ENCODE measurements at places on chromosomes 2 and 18.

DNA sequence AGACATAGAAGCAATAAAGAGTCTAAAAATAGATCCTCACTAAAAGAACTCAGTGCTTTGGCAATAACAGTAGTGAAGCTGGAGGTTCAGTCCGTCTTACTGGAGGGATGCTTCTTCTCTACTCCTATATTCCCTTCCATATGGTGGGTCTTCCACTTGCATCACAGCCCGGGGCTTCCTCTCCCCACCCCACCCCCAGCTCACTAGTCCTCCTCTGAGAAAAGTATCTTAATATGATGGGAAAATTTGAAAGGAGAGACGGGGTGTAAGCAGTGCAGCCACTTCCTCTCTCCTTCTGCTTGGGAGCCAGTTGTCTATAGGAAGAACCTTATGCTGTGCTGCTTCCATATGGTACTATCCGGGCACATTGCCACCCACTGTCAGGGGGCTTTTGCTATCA lies 57.2 kb upstream of the SPOPL start:
- no peak for DNase-seq

DNA sequence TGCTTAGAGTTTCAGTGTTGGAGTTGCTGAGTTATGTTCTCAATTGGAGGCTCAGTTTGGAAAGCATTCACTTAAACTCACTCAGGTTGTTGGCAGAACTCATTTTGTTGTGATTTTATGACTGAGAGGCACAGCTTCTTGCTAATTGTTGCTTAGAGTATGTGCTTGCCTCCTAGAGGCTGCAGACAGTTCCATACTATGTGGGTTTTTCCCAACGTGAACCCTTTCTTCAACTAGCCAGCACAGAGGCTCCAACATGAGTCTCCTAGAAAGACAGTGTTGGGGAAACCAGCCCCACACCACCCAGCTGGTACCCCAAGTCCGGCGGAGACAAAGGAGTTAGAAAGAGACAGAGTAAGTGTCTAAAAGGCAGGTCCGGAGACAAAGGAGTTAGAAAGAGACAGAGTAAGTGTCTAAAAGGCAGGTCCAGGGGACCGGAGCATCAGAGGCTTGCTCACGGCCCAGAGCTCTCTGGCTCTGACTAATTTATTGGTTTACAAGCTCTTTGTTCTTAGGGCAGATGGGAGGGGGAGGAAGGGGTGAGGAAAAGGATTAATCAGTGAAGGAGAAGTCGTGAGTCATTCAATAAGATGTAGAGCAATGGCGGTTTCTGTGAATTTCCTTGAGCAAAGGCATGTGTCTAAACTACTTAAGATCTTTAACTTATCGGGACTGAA lies 999.7 kb upstream of the LRRTM1 start:
- DNase-seq: no peak

GRCh38 chr2:28381225-28382180 lies 11.2 kb upstream of the FOSL2 start:
- no peak for DNase-seq

DNA sequence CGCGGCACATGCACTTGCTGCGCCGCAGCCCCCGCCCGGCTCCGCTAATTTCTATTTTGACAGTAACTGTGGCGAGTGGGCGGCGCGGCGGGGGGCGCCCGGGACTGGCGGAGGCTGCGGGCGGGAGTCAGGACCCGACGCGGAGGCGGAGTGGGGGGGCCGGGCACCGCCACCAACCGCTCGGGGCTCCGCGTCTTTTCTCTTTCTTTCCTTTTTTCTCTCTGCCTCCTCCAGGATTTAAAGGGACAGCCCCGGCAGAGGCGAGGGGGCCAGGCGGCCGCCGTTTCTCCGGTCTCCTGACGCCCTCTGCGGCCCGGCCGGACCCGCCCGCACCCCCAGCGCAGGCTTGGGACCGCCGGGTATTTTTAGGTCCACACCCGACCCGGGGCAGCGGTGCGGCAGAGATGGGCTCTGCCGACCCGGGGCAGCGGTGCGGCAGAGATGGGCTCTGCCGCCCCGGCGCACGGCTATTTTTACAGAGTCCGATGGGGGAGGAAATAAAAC lies 460 bp upstream of the ZBTB7C start:
- no peak for DNase-seq

- peak; percentile 11 for DNase-seq
Measured at GRCh38 chr2:62787386-62787785, 81.9 kb downstream of the EHBP1 start.

DNA sequence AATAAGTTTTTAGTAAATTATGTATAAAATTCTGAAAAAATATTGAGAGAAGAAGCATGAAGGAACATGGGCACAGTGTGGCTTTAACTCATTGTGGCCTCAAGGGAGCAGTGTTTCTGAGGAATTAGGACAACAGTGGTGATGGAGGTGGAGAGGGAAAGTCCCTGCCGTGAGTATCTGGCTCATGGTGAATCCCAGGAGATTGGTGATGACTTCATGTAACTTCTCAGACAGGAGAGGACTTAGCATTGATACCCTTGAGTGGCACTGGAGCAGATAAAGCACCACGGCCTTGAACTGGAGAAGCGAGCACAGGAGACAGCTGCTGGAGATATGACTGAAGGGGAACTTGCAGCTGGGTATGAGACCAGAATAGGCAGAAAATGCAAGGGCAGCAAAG lies 35.0 kb upstream of the LRP1B start:
- peak; percentile 83 for DNase-seq

GRCh38 chr18:24103320-24104021 lies 35.4 kb upstream of the CABYR start:
- no peak for DNase-seq

- DNase-seq: no peak
Measured at GRCh38 chr18:9861933-9862332, 23.8 kb upstream of the TXNDC2 start.

- DNase-seq: no peak
Measured at GRCh38 chr2:145421841-145422240, 901.9 kb upstream of the ZEB2 start.

GRCh38 chr2:219286436-219287115 lies 7.4 kb downstream of the DNAJB2 start:
- no peak for DNase-seq

GRCh38 chr2:18372641-18373040 lies 187.8 kb downstream of the RDH14 start:
- DNase-seq: no peak
